Aorta (tissue), 5 donors: ENCODE measurements at places on chromosomes 2 and 18. TPM values are rescaled to one million over a fixed set of nuclear protein-coding genes. Genes with fewer than 3 reads are reported as not detected.

Gene C18orf54
- polyA plus RNA-seq = 1.4 TPM

Gene SGPP2
- 1.6 TPM for polyA plus RNA-seq

Gene TMEM198
- not detected for polyA plus RNA-seq

Gene ASXL3
- polyA plus RNA-seq = 0.38 TPM

Gene DSG1
- not detected for polyA plus RNA-seq

Gene PLEKHH2
- 28.9 TPM for polyA plus RNA-seq

Gene SDC1
- polyA plus RNA-seq = 5.4 TPM

Gene PTH2R
- not detected for polyA plus RNA-seq

Gene NLRC4
- 0.26 TPM for polyA plus RNA-seq

Gene CD28
- 1.0 TPM for polyA plus RNA-seq
